Breast epithelium (tissue), 4 donors: ENCODE measurements at places on chromosomes 7 and 10. TPM values are rescaled to one million over a fixed set of nuclear protein-coding genes. Genes with fewer than 3 reads are reported as not detected.

DNA sequence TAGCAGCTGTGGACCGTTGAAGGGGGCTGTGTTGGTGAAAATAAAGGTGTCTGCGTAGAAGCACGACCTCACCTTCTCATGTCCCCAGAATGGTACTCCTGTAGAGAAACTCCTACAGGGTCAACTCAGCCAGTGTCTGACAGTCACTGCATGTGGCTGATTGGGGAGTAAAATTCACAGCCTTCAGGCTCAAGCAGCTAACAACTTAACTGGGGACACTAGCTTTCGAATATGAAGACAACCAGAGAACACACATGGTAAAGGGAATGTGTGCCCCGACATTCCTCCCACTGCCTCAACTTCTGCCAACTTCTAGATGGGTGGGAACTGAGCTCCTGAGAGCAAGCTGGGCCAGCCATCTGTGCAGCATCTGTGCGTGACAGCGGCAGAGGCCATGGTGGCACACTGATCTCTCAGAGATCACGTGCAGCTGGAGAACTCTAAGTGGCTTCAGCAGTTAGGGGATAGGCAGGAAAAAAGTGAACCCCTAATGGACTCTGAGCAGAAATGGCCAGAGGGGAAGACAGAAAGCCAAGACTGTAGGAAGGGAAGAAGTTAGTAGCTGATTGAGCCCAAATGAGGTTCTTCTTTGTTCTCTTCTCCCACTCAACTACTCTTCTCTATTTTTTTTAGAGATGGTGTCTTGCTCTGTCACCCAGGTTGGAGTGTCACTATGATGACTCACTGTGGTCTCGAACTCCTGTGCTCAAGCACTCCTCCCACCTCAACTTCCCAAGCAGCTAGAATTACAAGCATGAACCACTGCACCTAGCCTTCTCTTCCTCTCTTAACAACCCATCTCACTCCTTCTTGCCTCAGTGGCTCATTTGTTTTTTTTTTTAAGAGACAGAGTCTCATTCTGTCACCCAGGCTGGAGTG is 280.8 kb downstream of the ZEB1 start:
- no peak for DNase-seq
- H3K27ac ChIP-seq, result no peak overlapping the region
- H3K4me3 ChIP-seq, result no peak overlapping the region
- H3K27me3 ChIP-seq, result no peaks in the 10 kb centered on the region
- H3K4me1 ChIP-seq, result no peaks in the 10 kb centered on the region

- no peaks in the 10 kb centered on the region for H3K36me3 ChIP-seq
- no peak overlapping the region for H3K27ac ChIP-seq
- no peaks in the 10 kb centered on the region for H3K27me3 ChIP-seq
These were observed 45.4 kb downstream of the CTTNBP2 start for GRCh38 chr7:117827862-117828261.

The SNCG gene
- total RNA-seq, result 52.1 TPM

- no peaks in the 10 kb centered on the region for H3K4me1 ChIP-seq
- H3K4me3 ChIP-seq, result no peak overlapping the region
- H3K36me3 ChIP-seq, result no peaks in the 10 kb centered on the region
- no peak overlapping the region for H3K27ac ChIP-seq
- DNase-seq, result no peak
- H3K27me3 ChIP-seq, result no peaks in the 10 kb centered on the region
These were observed 73.1 kb upstream of the MET start for GRCh38 chr7:116598861-116599260.

DNA sequence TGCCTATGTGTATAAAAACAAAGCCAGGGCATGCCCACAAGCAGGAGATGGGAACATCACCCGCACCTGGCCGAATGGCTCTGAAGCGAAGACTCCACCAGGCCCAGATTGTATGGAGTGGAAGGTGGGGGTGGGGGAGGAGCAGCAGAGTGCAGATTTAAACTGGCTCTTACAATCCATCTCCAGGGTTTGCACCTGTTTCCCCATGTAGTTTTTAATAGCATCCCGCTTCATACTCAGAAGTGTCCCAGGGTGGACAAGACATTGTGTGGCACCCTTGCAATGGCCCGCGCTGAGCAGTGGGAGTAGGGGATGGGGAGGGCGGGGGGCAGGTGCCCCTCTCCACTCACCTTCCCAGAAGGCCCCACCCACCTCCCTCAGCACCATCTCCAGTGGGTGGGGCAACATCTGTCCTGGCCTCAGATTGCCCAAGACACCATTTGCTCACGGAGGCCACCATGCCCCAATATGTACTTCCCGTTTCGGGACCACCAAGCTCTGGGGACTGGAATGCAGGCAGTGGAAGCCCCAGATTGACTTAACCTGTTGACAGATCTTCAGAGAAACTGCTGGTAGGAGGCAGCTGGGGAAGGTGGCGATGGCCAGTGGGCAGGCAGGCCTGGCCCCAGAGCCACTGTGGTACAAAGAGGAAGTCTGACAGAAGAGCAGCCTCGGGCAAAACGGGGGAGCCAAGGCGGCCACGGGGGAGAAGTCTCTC is 23.0 kb downstream of the VSIR start:
- H3K27me3 ChIP-seq, result no peaks in the 10 kb centered on the region
- H3K4me1 ChIP-seq, result peaks cover 14% of the 10 kb centered on the region
- no peak overlapping the region for H3K4me3 ChIP-seq
- H3K27ac ChIP-seq, result peak overlapping the region; percentile 75
- DNase-seq, result no peak

- H3K36me3 ChIP-seq, result no peaks in the 10 kb centered on the region
- DNase-seq, result no peak
- H3K27me3 ChIP-seq, result no peaks in the 10 kb centered on the region
These were observed 251.5 kb downstream of the BICC1 start for GRCh38 chr10:58764087-58764747.

DNA sequence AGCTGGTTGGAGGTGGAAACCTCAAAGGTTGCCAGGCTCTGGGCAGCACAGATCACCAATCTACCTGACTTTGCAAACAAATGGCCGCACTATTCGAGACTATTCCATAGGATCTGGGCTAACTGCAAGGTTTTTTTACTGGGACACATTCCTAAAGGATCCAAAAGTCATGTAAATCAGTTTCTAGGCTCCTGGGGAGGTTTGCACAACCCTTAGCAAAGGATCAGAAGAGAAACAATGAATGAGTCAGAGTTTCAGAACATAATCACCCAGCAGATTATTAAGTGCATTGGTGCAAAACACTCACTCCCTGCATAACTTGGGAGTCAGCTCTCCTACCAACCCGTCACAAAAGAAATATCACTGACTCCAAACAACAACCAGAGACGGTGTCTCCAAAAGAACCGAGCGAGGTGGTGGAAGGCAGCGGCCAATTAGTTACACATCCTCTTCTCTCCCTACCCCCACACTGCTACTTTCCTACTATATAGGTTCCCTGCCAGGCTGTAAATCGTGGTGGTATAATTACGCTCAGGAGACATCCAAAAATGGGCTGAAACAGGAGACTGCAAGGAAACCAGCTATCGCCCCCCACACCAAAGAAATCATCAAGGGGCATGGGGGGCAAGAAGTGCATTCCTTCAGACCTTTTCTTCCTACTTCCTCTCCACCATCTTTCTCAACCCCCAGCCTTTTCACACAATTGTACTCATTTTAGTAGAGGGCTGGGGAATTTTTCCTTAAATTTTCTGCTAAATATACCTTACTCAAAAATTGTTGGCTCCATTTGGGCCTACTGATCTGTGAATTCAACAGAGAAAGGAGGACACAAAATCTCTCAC is 3.2 kb downstream of the UBE2H start:
- H3K4me1 ChIP-seq, result peaks cover 8% of the 10 kb centered on the region
- H3K36me3 ChIP-seq, result no peaks in the 10 kb centered on the region
- peak overlapping the region; percentile 100 for H3K27ac ChIP-seq
- DNase-seq, result no peak

- H3K4me3 ChIP-seq, result no peak overlapping the region
- peak overlapping the region; percentile 81 for H3K27ac ChIP-seq
- no peaks in the 10 kb centered on the region for H3K27me3 ChIP-seq
- peak; percentile 27 for DNase-seq
- no peaks in the 10 kb centered on the region for H3K36me3 ChIP-seq
- H3K4me1 ChIP-seq, result no peaks in the 10 kb centered on the region
These were observed 145.5 kb upstream of the CELF2 start for GRCh38 chr10:10872035-10872673.

GRCh38 chr10:12484941-12485805 is 135.8 kb downstream of the CAMK1D start:
- no peak overlapping the region for H3K27ac ChIP-seq
- H3K4me1 ChIP-seq, result no peaks in the 10 kb centered on the region
- H3K27me3 ChIP-seq, result no peaks in the 10 kb centered on the region
- no peaks in the 10 kb centered on the region for H3K36me3 ChIP-seq

DNA sequence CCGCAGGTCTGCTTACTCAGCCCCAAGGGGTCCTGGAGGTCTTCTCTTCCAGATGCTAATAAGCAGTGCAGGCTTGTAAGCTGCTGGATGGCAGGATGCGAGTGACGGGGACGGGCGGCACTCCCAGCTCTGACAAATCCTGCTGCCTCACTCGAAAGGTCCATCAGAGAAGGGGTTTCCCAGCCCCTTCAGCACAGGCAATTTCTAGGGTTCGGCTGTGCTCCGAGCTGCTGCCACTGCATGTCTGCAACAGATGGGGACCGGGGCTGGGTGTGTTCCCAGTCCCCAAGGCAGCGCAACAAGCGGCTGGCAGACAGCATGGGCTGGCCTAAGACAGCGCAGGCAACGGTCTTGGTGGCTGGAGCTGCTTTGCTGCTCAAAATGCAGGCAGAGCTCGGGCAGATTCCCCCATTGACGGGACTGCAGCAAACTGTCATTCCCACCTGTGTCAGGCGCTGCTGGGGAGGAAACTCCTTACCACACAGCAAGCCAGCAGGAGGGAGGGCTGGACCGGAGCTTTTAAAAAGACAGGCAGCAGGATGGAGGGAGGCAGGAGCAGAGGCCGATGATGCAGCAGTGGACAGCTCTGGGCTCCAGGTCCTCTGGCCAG is 62.4 kb downstream of the PRKAG2 start:
- H3K27ac ChIP-seq, result no peak overlapping the region
- DNase-seq, result no peak
- no peak overlapping the region for H3K4me3 ChIP-seq
- no peaks in the 10 kb centered on the region for H3K4me1 ChIP-seq
- H3K36me3 ChIP-seq, result no peaks in the 10 kb centered on the region

GRCh38 chr10:129775681-129776080 is 188.4 kb downstream of the EBF3 start:
- no peak overlapping the region for H3K4me3 ChIP-seq
- H3K4me1 ChIP-seq, result no peaks in the 10 kb centered on the region
- DNase-seq, result no peak
- no peak overlapping the region for H3K27ac ChIP-seq
- no peaks in the 10 kb centered on the region for H3K27me3 ChIP-seq

DNA sequence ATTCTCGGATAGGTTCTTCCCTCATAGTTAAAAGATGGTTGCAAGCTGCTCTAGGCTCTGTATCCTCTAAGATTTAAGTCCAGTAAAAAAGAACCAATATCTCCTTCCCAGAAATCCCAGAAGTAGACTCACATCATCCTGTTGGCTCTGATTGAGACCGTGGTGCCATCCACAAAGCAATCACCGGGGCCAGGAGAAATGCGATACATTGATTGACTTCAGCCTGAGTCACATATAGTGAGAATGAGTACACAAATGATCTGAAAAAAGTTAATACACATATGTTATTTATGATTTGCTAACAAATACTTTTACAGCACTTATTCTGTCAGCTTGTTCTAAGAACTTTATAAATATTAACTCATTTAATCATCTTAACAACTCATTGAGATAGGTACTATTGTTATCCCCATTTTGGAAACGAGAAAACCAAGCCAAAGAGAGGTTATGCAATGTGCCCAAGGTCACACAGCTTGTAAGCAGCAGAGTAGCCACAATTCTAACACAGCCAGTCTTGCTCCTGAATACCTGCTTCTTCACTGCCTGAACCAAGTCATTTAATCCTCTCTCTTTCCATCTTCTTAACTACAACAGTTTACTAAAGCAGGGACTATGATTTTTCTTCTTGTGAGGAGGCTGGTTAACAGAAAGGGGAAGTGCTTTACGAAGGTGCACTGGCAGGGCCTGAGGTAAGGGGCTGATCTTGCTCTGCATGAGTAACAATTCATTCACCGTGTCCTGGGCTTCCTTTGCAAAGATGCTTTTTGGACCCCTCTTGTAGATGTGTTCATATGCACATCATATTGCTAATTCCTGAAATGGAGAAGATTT is 177.0 kb downstream of the REEP3 start:
- no peak overlapping the region for H3K27ac ChIP-seq
- no peaks in the 10 kb centered on the region for H3K4me1 ChIP-seq
- H3K27me3 ChIP-seq, result no peaks in the 10 kb centered on the region
- no peak overlapping the region for H3K4me3 ChIP-seq
- DNase-seq, result no peak

- no peak overlapping the region for H3K4me3 ChIP-seq
- DNase-seq, result no peak
- no peaks in the 10 kb centered on the region for H3K4me1 ChIP-seq
- no peaks in the 10 kb centered on the region for H3K27me3 ChIP-seq
- H3K36me3 ChIP-seq, result no peaks in the 10 kb centered on the region
These were observed 197.1 kb downstream of the DOCK4 start for GRCh38 chr7:112009081-112009480.

The NRCAM gene
- 4.2 TPM for total RNA-seq

GRCh38 chr10:91576096-91576545 is 56.8 kb downstream of the PPP1R3C start:
- no peaks in the 10 kb centered on the region for H3K4me1 ChIP-seq
- no peak for DNase-seq
- no peaks in the 10 kb centered on the region for H3K36me3 ChIP-seq
- no peak overlapping the region for H3K4me3 ChIP-seq
- H3K27ac ChIP-seq, result peak overlapping the region; percentile 90

DNA sequence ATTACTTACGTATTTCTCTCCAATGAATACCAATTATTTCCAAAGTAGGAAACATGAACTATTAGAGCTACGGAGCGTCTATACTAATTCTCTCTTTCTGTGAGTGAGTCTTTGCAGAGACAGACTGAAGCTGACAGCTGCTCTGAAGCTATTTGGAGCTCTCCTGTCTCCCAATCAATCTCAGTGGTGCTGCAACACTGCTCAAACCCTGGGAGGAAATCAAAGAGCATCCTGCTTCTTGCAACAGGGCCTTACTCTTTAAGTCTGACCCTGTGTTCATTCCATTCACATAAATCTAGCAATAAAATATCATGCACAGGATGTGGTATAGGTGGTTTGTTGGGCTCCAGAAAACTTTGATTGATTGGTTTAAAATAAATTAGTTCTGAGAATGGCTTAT is 685.7 kb upstream of the IGFBP3 start:
- H3K27me3 ChIP-seq, result no peaks in the 10 kb centered on the region
- no peak overlapping the region for H3K27ac ChIP-seq
- no peak for DNase-seq
- no peaks in the 10 kb centered on the region for H3K4me1 ChIP-seq
- H3K4me3 ChIP-seq, result no peak overlapping the region
- no peaks in the 10 kb centered on the region for H3K36me3 ChIP-seq

The STEAP1 gene
- total RNA-seq, result 75.1 TPM

GRCh38 chr10:17430647-17431355 is 23.6 kb downstream of the ST8SIA6 start:
- peak overlapping the region; percentile 13 for H3K27ac ChIP-seq
- no peak overlapping the region for H3K4me3 ChIP-seq
- no peaks in the 10 kb centered on the region for H3K27me3 ChIP-seq
- peak; percentile 81 for DNase-seq
- H3K4me1 ChIP-seq, result no peaks in the 10 kb centered on the region
- no peaks in the 10 kb centered on the region for H3K36me3 ChIP-seq
